ENCODE measurements at places on chromosomes 4 and X.

DNA sequence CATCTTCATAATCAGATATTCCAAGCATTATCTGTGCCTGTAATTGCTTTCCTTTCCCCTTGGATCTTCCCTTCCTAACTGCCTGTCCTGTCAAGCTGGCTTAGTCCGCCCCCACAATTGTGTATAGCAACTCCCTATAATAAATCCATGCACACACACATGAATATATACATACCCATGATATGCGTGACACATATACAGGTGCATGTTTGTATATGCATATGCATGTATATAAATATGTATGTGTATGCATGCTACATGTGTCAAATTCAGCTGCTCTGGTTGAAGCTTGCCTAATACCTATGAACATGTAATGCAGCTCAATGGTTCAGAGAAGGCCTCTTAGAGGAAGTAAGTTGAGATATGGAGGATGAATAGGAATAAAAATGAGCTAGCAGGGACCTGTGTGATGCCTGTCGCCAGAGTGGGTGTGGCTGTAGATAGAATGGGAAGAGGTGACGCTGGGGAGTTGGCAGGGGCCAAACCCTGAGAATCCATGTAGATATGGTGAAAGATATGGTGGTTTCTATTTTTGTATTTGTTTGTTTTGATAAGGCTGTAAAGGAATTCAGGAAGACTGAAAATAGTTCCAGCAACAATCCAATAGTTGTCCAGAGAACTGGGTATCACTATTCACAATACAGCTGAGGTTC lies 595.0 kb upstream of the BOD1L1 start:
- no peak for DNase-seq

DNA sequence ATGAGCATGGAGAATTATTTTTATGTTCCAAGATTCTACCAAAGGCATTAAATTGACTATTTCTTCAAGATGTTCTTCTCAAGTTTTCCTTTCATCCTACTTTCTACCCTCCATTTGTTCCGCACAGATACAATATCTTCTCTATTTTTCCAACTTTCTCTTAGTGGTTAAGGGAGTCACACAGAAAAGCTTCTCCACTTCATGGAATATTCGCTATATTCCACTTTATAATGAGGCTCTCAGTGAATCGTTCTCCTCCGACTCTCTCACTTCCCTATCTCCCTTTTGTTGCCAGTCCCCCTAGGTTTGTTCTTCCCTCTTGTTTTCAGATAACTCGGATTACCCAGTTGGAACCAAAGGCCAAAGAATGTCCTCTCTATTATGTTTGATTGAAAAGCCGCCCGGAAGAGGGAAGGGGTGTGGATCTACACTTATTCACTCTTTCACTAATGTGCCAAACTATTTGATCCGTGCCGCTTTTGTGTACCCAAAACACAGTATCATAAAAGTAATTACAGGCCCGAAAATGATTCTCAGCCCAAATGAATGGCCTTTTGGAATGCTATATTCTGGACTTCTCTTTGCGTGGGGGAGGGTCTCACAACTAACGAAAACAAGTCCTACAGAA lies 1.2 kb downstream of the SH3D19 start:
- no peak for DNase-seq

DNA sequence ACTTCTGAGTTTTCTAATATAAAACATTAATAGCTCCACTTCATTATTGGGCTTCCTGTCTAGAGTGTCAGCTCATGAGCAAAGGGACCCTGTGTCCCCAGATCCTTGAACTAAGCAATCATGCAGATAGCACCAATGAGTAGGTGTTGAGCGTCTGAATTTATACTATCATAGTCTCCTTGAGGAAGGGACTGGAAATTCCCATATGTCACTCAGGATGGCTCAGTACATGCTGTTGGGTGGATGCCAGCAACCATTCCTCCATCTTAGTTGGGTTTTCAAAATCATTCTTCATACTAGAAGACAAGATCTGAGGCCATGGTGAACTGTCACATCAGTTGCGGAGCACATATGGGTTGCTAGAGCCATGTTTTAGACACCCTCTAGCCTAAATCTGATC lies 27.7 kb downstream of the CD99 start:
- DNase-seq: no peak

DNA sequence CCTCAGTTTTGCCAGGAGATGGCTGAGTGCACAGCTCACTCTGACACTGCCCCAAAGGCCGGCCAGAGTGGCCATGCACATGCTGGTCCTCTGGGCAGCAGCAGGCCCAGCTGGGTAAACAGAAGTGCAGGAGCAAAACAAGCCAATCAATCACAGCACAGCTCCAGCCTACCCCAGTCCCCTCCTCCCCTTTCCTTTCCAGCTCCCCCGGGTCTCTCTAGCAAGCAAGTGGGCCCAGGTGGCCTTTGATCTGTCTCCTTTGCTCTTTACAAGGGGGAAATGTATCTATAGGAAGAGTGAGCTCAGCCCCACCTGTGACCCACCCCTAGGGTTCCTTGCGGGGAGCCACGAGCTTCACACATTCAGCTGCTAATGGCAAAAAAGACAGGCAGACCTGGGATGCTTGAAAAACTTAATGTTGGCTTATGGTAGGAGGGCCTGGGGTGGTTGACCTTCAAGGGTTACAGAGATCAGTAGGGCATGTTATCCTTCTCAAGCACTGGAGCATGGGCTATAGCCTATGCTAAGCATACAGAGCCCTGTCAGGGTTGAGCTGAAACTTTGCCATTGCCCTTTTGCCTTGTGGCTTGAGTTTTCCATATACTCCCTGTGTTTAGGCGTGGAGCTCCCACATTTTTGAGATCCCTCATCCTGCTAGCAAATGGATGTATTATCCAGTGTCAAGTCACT lies 57.8 kb upstream of the PLAC1 start:
- no peak for DNase-seq

- no peak for DNase-seq
These were observed 7.8 kb downstream of the ZCCHC4 start for GRCh38 chr4:25320336-25320735.

GRCh38 chr4:117623326-117623725 lies 411.0 kb upstream of the NDST3 start:
- no peak for DNase-seq

DNA sequence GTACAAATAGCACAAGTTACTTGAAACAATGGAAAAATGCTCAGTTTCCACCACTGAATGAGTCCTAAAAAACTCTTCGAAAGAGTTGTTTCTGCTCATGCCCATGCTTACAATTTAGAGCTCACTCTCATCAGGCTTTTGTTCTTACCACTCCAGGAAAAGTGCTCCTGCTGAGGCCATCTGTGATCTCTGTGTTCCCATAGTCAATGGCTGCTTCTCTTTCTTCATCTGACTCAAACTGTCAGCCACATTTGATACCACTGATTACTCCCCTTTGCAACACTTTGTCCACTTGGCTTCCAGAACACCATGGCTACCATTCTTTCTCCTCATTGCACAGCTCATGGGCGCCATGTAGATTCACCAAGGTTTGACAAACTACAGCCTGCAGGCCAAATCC lies 80.0 kb upstream of the SLC34A2 start:
- DNase-seq: no peak

GRCh38 chr4:15106399-15106798 lies 104.1 kb downstream of the CPEB2 start:
- no peak for DNase-seq

DNA sequence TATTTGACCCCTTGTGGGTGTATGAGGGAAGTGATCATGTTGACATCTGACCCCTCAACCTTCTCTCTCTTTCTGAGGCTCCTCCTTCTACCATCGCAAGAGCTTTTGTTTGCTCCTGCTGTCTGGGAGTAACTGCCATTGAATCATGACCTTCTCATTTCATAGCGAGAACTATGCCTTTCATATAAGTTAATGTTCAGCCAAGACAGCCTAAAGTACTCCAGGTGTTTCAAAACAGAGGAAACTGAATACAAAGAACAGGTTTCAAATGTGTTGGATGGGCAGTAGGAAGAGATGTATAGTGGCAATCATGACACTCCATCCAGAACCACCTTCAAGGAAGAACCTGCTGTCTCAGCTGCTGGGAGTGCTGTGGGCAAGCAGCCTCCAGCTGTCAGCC lies 403.1 kb downstream of the MID1IP1 start:
- no peak for DNase-seq
